DMS53 (cell line): ENCODE measurements at places on chromosomes 16 and 17.
A peak's percentile ranks its signal among the peaks of the same experiment; 100 is the strongest.

- DNase-seq: no peak
These were observed 1.5 kb downstream of the KRTAP16-1 start for GRCh38 chr17:41307647-41308046.

DNA sequence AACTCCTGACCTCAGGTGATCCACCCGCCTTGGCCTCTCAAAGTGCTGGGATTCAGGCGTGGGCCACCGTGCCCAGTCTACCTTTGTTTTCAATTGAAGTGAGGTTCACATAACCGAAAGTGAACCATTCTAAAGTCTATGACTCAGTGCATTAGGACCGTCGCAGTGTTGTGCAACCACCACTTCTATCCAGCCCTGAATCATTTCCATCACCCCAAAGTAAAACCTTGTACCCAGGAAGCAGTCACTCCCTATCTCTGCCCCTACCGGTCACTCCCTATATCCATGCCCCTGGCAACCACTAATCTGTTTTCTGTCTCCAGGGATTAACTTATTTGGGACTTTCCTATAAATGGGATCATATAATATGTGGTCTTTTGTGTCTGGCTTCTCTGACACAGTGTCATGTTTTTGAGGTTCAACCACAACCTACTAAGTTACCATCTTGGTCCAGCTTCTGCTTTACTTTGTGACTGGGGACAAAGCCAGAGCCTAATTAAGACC lies 28.3 kb upstream of the CDC42EP4 start:
- no peak for DNase-seq

DNA sequence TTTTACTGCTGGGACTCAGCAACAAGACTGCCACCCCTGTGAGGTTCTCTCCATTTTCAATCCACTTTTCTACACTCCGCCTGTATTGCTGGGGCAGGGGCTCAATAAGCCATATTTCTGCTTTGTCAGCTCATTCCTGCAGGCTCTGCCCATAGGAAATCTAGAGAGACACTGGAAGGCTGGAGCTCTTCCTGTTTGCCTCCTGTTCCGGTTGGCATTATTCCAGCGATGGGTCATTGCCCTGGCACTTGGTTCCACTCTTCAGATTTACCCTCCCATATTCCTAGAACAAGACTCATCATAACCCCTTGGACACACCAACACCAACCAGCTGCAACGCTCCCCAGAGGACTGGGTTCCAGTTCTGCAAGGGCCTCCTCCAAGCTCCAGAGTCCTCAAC lies 210.4 kb downstream of the CA10 start:
- DNase-seq: peak; percentile 74

DNA sequence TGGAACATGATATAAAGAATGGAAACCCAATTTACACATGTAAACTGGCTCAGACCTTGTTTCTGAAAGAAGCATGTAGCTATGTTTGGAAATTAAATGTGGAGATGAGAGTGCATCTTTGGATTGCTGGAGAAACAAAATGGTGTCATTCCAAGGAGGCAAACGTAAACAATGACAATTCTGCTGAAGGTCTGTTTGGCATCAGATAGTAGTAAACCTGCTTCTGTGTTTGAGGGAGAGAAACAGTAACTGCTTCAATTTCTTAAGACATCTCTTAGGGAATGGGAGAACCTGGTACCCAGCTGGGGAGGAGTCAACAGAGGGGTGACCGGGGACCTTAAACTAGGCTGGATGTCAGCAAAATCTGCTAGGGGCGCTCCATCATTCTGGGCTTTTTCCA lies 23.5 kb downstream of the GPRC5B start:
- no peak for DNase-seq

DNA sequence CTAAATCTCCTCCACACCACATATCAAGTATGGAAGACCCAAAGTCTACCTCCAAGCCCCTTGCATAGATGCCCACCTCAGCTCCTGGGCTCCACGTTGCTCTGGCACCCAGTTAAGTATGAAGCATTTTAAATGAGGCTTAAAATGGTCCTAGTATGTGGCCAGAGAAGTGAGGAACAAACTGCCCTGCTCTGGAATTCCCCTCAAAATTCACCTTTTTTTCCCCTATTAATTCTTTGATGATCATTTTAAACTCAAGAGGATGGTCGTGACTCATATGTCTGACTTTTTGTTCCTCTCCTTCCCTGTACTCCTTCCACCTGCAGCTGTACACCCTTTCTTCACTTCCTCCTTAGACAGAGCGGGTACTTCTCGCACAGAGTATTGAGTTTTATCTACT lies 234.5 kb upstream of the MYOCD start:
- DNase-seq: no peak

DNA sequence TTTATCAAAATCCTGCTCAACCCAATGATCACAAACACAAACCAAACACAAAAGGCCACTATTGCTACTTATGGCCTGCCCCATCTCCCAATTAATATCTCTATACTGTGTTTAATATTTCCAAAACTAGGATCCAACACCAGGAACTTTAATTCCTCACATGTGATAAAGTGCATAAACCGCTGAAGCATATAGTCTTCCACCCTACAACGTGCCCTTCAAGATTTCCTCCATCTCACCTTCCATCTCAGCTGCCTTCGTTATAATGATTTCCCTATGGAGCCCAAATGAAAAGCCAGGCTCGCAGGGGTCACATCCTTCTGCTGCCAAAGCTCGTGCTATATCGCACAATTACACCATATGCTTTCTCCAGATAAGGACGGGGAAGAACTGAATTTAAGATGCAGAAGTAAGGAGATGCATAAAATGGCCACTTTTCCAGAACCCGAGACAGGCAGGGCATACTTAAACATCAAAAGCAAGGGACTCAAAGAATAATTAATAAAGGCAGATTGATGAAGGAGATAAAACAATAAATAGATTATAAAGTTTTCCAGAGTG lies 1.8 kb downstream of the MYH10 start:
- DNase-seq: no peak

DNA sequence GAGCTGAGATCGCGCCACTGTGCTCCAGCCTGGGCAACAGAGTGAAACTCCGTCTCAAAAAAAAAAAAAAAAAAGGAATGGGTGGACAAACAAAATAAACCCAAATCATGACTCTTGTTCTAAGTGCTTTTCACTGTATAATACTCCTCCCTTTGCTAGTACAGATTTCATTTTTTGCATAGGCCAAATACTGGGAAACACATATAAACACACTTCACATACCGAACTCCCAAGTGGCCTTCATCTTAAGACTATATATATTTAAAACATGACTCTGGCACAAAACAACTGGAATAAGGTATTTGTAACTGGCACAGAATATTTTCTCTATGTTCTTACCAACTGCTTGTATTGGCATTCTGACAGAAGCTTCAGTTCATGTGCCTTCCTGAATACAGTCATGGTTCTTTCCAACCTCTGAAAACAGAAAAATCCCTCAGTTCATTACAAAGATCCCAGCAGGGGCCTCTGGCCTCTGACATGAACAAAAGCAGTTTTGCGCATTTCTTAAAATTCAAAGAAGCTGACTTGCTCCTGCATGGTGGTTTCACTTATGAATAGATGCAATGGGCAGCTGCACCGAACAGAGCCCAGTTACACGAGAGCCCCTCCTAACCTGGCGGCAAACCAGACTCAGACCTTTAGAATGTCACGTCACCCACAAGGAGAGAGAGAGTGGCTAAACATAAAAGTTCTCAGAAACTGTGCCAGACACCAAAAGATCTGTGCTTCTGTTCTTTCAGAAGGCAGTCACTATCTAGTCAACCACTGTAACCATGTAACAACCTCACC lies 19.1 kb upstream of the COPRS start:
- no peak for DNase-seq

GRCh38 chr17:46978489-46979146 lies 435 bp downstream of the RPRML start:
- DNase-seq: peak; percentile 77

- DNase-seq: no peak
These were observed 71.9 kb downstream of the ENGASE start for GRCh38 chr17:79146562-79146961.

DNA sequence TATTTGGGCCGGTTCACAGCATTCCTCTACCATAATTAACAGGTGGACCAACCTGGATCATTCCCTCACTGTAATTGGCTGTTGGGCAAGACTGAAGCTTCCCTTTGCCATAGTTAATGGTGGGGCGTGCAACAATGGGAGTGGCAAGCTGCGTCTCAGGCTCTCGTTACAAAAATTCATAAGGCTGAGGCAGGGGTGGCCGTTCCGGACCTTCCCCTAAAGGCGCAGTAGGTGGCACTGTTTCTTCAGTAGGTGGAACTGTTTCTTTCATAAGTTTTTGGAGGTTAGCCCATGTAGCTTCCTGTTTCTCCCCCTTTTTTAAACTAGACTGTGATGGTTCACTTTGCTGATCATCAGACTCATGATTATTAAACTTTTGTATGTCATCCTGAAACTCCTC lies 17.0 kb upstream of the TMC5 start:
- peak; percentile 12 for DNase-seq

DNA sequence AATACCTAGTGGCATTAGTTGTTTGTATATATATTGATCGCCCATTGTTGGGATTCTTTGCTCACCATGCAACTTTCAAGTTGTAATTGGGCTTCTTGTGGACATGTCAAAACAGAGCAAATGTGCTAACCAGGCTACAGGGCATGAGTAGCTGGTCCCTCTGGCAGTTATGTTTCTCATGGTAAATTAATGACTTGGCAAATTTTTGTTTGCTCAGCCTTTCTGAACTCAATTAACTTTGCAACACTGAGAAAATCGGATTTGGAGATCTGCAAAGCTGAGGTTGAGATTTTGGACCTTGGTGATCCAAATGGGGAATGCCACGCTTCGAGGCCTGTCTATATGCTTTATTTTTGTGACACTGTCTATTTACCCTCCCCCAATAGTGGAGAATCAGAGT lies 138.5 kb upstream of the PIRT start:
- DNase-seq: no peak

GRCh38 chr16:24971718-24972117 lies 43.5 kb downstream of the ARHGAP17 start:
- DNase-seq: no peak

- DNase-seq: no peak
These were observed 50.0 kb downstream of the RPTOR start for GRCh38 chr17:80594431-80595269.

GRCh38 chr17:65054602-65055001 lies 1.9 kb downstream of the GNA13 start:
- DNase-seq: no peak

GRCh38 chr17:43524945-43525575 lies 21.1 kb downstream of the ETV4 start:
- DNase-seq: no peak

GRCh38 chr16:89160977-89161701 lies 10.4 kb upstream of the CDH15 start:
- no peak for DNase-seq

DNA sequence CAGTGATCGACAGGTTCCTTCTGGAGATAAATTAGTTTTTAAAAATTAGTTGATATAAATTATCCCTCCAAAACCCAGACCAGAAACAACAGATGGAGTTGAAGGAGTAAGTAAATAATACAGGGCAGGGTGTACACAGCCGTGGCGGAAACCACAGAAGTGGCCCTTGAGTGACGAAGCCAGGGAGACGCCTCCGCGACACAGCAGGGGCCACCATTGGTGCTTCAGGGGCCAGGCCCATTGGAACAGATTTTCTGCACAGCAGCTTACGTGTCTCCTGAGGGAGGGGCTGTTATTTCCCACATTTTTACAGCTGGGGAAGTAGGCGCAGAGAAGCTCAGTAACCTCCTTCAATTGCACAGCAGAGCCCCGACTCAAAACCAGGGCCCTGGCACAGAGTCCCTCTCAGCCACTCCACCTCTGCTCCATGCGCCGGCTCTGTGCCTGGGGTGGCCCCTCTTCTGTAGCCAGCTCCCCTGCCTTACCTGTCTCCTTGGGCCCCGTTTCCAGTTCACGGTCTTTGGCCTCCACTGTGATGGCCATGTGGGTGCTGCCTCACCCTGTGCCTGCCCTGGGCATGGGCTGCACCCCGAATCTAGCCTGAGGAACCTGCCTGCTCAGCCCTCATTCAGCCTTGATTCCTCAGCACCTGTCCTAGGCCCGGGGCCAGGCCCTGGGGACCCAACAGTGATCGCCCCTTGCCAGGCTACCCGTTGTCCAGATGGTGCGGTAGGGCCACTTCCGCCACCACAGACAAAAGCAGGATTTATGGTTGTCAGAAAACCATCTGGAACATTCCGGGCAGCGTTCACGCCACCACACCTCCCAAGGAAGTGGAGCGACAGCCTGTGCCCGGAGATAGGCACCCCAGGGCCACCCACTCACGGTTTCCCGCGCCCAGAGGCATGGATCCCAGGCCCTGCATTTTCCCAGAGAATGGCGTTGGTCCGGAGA lies 128.5 kb upstream of the GSE1 start:
- DNase-seq: peak; percentile 98

- no peak for DNase-seq
These were observed 140.6 kb upstream of the SOX9 start for GRCh38 chr17:71980171-71980570.

DNA sequence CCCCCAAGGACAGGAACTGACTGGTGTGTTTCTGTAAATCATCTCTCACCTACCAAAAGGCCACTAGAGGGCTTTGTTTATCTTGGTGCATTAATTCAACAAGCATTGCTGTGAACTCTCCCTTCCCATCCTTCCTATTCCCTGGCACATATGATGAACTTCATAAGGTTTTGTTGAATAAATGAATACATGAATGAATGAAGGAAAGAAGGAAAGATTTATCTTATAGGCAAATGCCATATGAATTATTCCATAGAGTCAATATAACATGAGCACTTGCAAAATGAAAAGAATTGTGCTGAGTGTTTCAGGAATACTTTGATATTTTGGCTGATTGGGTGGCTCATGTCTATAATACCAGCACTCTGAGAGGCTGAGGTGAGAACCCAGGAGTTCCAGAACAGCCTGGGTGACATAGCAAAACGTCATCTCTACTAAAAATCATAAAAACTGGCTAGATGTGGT lies 4.3 kb downstream of the SPDYE4 start:
- DNase-seq: peak; percentile 69

DNA sequence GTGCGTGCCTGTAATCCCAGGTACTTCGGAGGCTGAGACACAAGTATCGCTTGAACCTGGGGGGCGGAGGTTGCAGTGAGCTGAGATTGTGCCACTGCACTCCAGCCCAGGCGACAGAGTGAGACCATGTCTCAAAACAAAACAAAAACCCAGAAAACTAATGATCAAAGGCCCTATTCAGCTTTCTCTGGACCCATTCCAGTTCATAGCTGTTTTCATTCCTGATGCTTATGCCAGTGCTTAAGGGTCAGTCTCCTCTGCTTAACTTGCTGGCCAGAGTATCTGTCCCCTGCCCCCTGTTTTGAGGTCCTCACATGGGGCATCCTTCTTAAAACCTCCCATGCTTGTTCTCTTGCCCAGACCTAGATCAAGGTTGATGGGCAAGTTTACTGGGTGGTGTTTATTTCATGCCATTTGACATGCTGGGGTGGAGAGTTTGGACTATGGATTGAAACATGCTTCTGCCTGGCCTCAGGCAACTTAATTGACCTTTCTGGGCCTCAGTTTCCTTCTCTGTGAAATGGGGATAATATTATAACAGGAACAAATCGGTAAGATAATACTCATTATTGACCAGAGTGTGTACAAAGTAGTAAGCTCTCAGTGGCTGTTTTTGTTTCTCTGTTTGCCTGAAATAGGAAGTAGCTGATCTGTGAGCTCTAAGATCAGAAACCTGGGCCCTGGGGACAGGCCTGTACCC lies 369.8 kb downstream of the CPPED1 start:
- DNase-seq: no peak
